ENCODE measurements at places on chromosomes 12 and 14.

DNA sequence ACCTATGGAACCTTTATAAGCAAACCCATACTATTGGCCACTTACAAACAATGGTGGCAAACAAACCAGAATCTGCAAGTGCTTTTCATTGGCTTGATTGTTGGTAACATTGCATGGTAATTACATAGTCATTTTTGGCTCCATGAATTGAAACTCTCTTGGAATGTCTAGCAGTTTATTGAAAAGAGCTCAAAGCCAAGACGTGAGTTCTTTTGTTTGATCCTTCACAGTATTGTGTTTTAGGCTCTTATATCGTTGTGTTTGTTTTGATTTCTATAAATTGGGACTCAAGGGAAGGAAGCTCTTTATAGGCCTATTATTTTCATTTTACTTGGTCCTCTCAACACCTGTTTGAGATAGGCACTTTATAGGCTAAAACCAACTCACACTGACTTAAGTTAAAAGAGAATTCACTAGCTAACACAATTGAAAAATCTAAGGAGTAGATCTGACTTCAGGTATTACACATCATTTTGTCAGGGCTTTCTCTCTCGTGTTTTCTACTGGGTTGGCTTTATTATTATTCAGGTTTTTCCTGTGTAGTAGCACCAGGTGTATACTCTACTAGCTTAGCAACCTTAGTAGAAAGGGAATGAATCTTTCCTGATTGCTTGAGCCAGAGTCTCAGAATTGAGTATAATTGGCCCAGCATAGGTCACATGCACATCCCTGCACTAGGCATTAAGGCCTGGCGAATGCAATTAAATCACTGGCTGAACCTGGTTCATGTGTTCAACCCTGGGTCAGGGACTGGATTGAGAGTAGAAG, 341.4 kb downstream of the RAD51B start:
- DNase-seq = no peak

DNA sequence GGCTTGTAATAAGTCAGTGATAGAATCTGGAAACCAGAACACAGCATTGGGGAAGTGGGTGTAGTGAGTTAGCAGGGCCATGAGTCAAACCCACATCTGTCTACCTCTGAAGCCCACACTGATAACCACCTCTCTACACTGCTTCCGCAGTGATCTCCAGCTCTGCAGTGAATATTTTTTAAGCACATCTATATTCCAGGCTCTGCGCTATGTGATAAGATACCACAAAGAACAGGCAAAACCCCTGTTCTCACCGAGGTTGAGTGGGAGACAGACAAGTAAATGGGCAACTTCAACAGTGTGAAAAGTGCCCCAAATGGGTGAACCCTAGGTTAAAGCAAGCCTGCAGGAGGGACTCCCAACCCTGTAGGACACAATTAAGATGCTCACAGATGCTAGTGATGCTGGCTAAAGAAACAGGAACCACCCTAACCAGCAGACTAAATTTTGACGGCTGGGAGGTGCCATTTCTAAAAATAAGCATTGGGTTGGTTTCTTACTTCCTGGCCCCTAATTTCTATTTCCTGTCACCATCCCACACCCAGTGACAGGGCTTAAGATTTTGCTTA, 375.0 kb downstream of the DPF3 start:
- DNase-seq = no peak

- no peak for DNase-seq
Measured at GRCh38 chr12:114069507-114069906, 103.4 kb upstream of the RBM19 start.

- DNase-seq = no peak
Measured at GRCh38 chr14:54647378-54647777, 80.5 kb downstream of the SAMD4A start.

- no peak for DNase-seq
Measured at GRCh38 chr12:104596898-104597843, 140.4 kb downstream of the CHST11 start.

All from ascending aorta (tissue), 2 donors.